Left ventricle myocardium superior (tissue), 1 donor: ENCODE measurements at places on chromosomes 7 and 10.
A peak's percentile ranks its signal among the peaks of the same experiment; 100 is the strongest.

DNA sequence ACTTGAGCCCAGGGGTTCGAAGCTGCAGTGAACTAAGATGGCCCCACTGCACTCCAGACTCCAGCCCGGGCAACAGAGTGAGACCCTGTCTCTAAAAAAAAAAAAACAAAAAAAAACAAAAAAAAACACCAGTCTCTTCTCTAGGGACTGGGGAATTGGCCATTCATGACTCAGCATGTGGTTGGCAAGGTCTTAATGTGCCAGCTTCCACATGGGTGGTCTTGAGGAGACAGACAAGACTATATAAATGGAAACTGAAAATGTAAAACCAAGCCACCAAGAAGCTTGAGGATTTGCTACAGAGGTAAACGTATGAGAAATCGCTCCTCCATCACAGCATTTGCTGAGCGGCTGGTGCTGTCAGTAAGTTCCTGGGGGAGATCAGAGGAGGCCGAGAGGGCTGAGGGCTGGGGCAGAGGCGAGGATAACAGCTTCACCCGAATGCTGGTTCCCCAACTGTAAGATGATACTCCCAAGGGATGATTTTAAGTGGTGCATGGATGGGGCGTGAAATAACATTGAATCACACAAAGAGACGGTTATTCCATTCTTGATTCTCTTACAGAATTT is 128.7 kb downstream of the C10orf105 start:
- DNase-seq: no peak

DNA sequence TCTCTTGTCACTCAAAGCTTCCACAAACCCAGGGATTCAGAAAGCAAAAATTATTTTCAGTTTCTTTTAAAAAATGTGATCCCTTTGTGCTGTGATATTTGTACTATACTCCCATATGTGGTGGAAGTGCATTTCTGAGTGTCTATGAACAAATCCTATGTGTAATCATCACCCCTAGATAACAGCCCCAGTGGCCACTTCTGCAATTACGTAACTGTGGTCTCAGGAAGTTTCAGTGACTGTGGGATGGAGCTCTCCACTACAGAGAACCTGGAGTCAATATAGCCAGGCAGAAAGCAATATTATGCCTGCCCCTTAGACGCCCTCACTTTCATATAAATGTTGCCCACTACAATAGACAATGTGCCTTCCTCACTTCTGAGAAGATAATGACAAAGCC is 1101.7 kb upstream of the GHITM start:
- no peak for DNase-seq

GRCh38 chr7:69968969-69969556 is 370.8 kb downstream of the AUTS2 start:
- no peak for DNase-seq

DNA sequence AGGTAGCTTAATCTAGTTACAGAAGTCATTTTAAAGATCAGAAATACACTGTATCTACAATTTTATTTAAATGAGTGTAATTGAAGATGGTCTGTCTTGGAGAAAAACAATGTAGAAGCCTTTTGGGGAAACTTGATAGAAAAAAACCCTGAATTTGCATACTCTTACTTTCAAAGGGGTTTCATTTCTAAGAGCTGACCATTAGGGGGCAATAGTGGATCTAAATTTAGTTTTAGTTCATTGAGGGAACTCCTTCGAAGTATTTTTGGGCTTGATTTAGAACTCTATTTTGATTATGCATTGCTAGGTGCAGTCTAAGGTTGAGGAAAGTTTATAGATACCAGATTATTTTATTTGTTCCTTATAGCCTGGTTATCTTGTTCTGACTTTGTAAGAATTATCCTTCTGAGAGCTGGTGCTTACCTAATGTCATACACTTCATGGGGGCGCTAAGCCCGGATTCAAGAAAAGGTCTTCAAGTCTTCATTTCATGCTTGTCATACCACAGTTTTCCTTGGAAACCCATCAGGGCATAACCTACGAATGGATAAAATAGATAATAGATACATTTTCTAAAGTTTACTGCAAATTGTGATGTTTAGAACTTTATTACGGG is 69.1 kb upstream of the MXI1 start:
- no peak for DNase-seq

GRCh38 chr7:732094-732541 is 5.0 kb upstream of the PRKAR1B start:
- DNase-seq: peak; percentile 75

GRCh38 chr7:1954366-1955004 is 278.3 kb downstream of the MAD1L1 start:
- DNase-seq: peak; percentile 18

- no peak for DNase-seq
Observed at GRCh38 chr10:4780782-4781181, 45.2 kb upstream of the AKR1E2 start.

GRCh38 chr10:103967448-103968071 is 620 bp downstream of the SLK start:
- no peak for DNase-seq

DNA sequence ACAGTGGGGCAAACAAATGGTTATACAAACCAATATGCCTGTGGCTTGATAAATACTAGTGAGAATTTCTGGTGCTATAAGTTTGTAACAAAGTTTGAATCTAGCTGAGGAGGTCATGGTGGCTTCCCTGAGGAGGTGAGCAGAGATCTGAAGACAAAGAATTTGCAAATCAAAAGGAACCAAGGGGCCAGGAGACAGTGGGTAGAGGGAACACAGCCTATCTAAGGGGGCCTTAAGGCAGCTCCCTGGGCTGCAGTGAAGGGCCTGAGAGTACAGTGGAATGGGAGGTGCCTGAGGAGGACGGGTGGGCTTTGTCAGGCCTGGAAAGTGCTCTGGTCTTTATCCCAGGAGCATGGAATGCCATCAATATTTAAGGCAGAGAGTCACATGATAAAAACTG is 21.8 kb downstream of the RNF133 start:
- DNase-seq: no peak

- no peak for DNase-seq
Observed at GRCh38 chr10:30686708-30687107, 57.2 kb upstream of the LYZL2 start.

GRCh38 chr10:95211606-95212279 is 17.7 kb downstream of the ACSM6 start:
- no peak for DNase-seq

DNA sequence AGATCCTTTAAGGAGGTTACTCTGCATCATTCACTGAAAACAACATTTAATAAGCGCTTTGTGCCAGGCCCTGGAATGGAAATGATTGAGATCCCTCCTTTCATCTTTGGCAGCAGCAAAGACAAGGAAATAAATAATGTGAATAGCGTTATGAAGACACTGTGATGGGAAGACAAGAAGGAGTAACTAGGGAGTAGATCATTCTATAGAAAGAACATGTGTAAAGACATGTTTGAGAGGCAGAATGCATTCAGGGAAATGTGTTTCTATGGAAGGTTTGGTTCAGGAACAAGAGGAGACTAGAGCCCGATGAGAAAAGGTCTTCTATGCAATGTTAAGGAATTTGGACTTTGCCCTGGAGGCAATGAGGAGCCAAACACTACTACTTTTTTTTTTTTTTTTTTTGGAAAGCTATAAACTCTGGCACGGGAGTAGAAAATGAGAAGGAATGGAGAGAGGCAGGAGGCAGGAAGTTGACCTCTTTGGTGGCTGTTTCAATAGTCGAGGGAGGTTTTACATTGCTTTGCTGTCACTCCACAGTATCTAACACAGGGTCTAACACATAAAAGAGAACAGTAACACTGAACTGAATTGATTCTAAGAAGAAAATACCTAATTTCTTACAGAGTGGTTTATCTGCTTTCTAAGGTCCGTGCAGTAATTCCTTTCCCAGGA is 44.9 kb downstream of the SMURF1 start:
- no peak for DNase-seq

DNA sequence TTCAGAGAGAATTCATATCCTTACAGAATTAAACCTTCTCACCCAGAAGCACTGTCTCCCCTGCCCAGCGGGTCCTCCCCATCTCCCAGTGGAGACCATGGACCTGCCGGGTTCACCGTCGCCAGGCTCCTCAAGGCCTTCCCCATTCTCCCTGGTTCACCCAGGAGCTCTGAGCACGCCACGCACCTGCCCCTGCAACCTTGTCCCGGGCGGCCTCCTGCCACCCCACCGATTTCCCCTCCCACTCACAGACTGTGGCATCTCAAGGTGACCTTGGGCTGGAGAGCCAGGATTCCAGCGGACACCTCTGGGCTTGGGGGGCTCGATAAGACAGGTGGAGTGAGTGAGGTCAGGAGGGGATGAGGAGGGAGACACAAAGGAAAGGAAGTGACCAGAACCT is 135.3 kb downstream of the PTPRN2 start:
- DNase-seq: no peak

DNA sequence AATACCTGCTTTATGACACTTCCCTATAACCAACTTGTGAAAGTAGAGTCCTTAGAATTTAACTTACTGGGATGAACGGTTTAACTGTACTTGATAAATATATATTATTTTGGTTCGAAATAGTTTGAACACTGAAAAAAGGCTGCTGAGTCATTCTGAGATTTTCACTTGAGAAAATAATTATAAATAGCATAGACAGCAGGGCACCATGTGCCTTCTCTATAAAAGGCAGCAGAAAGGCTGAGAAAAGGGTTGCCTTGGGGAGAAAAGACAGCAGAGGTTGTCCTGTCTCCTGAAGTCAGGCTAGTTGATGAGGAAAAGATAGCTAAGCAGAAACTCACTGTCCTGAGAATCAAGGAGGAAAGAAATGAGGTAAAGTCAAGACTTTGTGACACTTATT is 92.4 kb downstream of the CTTNBP2 start:
- DNase-seq: no peak

GRCh38 chr7:106421181-106421762 is 136.5 kb upstream of the NAMPT start:
- peak; percentile 83 for DNase-seq

GRCh38 chr10:107741971-107742370 is 577.5 kb upstream of the SORCS1 start:
- DNase-seq: no peak

DNA sequence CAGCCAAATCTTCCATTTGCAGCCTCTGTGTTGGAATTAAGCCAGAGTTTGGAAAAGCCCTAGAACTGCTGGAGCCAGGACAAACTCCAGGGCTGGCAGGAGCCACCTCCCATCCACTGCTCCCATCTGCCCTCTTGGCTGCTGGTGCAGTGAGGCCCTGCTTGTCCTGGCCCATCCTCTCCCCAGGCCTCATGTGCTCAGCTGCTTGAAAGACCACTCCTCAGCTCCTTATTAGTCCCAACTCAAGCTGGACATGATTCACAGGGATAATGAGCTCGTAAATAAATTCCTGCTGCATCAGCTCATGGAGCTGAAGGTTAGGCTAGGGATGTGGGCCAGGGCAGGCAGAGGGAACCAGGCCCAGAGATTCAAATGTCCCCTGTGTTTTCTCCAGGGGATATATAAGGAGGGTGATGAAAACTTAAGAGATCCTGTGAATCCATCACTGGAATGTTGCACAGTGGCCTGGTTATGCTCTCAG is 282.8 kb downstream of the RPS24 start:
- DNase-seq: peak; percentile 67

GRCh38 chr7:74544706-74545469 is 91.2 kb downstream of the GTF2IRD1 start:
- no peak for DNase-seq

GRCh38 chr10:61750943-61751471 is 88.3 kb downstream of the CABCOCO1 start:
- peak; percentile 67 for DNase-seq

DNA sequence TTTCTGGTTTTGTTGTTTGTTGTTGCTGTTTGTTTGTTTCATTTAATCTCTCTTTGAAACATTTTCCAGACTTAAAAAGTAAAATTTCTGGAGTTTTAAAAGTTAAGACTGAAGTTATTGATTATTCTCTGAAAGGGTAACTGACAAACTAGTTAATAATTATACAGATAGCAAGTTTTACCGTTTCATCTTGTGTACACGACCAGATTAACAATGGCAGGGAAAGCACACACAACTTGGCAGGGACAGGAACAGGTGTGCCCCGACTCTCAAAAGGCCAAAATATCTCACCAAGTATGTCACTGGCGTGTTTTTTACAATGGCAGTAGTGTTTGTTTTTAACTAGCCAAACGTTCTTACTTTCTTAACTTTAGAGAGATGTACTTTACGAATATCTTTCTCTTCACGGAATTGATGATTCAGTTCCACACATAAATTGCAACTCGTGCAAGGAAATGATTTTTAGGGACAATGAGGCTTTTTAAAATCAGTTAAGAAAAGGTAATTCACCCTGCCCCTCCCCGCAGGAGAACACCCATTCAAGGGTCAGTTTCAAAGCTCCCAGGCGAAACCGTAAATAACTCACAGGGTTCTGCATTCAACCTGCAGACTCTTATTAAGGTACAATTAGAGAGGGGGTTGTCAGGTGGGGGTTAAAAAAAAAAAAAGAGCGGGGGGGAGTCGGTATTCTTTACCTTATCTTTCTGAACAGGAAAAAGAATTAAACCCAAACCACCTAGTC is 3.5 kb downstream of the CTBP2 start:
- no peak for DNase-seq

DNA sequence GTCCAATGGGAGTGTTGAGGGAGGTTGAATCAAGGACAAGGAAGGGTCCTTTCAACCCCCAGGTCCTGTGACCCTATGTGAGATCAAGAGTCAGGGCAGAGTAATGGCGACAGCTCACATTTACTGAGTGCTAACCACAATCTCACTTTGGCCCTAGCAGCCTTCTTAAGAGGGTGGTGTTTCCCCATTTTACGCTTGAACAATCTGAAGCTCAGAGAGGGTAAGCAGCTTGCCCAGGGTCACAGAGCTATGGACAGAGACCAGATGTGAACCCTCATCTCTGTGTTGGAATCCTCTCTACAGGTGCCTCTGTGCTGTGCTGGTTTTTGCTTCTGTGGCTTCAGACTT is 102.0 kb downstream of the GRK5 start:
- DNase-seq: no peak
